ENCODE measurements at places on chromosomes 5 and 9. TPM values are rescaled to one million over a fixed set of nuclear protein-coding genes. Genes with fewer than 3 reads are reported as not detected.

- DNase-seq, result no peak
Observed at GRCh38 chr5:10932426-10932825, 171.4 kb upstream of the DAP start.

DNA sequence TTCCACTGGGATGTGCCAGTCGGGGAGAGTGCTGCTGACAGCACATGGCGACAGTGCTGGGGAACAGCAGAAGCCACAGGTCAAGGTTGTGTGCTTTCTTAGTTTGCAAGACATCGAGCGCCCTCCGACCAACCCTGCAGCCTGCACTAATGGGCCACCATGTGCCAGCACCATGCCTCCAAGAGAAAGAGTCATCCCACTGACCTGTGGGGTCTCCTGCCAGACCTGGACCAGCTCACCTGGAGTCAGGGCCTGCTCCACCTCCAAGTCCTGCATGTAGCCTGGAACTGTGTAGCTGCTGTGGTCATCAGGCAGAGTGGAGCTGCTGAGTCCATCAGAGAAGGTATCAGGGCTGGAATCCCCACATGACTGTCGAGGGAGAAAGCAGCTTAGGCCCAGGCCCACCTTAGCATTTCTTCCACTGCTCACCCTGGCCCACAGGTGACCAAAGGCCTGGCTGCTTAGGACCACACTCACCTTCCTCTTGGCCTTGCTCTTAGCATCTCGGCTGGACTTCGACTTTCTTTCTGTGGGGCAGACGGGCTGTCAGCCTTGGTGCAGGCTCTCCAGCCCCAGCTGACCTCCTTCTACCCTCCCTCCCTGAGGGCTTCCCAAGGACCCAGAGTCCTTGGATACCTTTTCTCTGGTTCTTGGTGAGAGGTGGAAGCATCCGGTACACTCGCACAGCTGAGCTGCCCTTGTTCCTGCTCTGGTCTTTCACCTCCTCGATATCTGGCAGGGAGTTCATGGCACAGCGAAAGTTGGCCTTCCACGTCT, 4.1 kb downstream of the IRF1 start:
- no peak for DNase-seq

- peak; percentile 99 for DNase-seq
Observed at GRCh38 chr5:61301341-61302199, 30.5 kb upstream of the ZSWIM6 start.

DNA sequence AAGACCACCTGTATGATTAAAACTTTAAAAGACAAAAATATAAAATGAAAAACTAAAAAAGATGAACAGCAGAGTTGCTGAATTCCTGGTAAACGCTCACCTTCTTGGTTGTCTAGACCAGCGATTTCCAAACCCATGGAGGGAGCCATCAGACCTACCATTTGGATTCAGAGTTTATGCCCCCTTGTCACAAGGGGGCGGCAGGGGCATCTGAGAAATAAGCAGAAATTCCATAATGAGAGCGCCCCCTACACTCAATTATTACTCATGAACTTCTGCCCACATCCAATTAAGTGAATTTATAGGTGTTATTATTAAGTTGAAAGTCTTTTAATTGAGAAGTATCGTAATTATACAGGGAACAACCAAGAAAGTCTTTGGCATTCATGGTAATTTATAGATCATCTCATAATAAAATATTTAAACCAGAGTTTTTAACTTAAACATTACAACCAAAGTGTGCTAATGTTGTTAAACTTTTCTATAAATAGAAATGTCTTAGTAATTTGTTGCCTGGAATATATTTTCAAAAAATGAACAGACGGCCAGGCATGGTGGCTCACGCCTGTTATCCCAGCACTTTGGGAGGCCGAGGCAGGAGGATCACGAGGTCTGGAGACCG, 35.2 kb upstream of the SPATA31C2 start:
- DNase-seq, result peak; percentile 82

DNA sequence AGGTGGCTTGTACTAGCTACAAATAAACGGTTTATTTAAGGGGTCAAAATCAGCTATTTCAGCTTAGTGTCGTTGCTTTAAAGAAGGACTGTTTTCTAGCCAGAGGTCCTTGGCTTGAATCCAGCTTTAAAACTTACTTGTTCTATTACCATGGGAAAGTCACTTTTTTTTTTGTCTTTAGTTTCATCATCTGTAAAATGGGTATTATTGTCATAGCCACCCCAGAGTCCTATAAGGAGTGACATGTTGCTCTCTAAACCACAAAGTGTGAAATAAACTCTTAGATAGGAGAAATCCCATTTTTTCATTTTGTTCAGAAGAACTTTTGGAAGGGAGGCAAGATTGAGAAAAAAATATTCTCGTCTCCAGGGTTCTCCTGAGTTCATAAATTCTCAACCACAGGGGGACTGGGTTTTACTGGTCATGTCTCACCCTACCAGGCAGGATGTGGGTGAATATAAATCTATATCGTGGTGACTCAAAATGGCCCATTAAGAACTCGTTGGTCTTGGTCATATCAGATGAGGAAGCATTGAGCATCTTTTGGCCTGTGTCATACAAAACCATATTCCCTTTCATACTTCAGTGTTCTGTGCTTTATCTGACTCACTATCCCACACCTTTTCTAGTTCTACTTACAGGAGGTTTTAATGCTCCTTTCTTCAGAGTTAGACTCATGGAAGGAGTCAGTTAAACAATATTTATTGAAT, 202.7 kb upstream of the NR3C1 start:
- peak; percentile 83 for DNase-seq

GRCh38 chr5:92885950-92886349, 695.1 kb downstream of the NR2F1-AS1 start:
- DNase-seq, result no peak

DNA sequence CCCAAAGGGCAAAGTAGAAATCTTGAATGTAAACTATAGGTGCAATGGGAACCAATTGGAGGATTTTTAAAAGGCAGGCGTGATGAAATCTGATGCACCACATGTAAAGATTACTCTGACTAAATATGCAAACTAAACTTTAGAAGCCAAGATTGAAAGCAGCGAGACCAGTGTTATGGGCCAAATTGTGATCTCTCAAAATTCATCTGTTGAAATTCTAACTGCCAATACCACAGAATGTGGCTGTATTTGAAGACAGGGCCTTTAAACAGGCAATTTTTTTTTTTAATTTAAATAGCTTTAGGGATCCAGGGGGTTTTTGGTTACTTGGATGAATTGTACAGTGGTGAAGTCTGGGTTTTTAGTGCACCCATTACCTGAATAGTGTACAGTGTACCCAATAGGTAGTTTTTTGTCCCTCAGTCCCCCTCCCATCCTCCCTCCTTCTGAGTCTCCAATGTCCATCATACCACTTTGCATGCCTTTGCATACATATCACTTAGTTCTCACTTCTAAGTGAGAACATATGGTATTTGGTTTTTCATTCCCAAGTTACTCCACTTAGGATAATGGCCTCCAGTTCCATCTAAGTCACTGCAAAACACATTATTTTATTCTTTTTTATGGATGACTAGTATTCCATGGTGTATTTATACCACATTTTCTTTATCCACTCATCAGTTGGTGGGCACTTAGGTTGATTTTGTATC, 69.7 kb downstream of the DRD1 start:
- DNase-seq, result no peak

GRCh38 chr9:89642789-89643188, 38.0 kb downstream of the GADD45G start:
- DNase-seq, result peak; percentile 58

- no peak for DNase-seq
Observed at GRCh38 chr9:107983762-107984161, 494.2 kb upstream of the KLF4 start.

- DNase-seq, result no peak
Observed at GRCh38 chr9:103992938-103993579, 101.0 kb upstream of the SMC2 start.

DNA sequence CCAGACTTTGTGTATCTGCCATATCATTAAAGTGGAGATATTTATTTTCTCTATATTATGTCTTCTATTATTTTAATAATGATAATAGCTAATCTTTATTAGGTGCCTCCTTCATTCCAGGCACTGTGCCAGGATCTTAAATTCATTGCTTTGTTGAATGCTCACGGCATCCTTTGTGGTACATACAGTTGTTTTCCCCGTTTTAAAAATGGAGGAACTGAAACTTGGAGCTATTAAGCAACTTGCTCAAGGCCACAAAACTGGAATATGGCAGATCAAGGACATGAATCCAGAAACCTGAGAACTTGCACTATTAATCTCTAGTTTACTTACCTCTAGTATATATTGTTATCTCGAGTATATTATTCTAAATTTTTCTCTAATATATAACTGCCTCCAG, 41.5 kb upstream of the PPP3R2 start:
- no peak for DNase-seq

GRCh38 chr9:30244877-30245276, 2139.6 kb upstream of the ACO1 start:
- no peak for DNase-seq

DNA sequence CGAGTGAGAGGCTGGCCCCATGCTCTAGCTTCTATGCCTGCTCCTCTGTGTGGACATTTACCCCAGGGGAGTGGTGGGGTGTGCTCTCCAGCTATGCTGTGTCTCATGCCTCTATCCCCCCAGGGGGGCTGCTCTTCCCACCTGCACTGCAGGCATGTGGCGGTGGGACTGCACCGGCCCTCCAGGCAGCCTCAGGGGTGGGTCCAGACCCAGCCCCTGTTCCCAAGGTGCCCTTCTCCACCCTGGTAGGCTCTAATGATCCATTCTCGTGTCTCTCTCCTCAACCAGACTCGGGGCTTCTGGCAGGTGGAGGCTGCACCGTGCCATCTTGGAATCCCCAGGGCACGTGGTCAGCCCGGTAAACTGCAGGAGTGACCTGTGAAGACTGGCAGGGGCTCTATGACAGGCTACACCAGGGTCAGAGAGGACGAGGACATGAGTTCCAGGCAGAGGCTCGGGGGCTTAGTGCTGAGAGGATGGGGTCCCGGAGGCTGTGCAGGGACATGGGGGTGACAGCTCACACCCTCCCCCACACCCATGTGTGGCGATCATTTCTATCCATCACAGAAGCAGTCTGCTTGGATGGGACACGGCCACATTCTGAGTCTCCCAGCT, 22.7 kb upstream of the COL5A1 start:
- no peak for DNase-seq

- DNase-seq, result no peak
Observed at GRCh38 chr5:78639791-78640190, 8.8 kb downstream of the LHFPL2 start.

GRCh38 chr9:33946779-33947535, 101.7 kb downstream of the UBAP2 start:
- peak; percentile 96 for DNase-seq

Gene MRPS30
- total RNA-seq, result 58.5 TPM

Gene ZSWIM6
- total RNA-seq, result 5.3 TPM

Gene AMBP
- total RNA-seq, result 0.10 TPM

Gene HINT1
- total RNA-seq, result 271 TPM

Gene MOCS2
- total RNA-seq, result 94.5 TPM

Gene ZNF346
- total RNA-seq, result 22.8 TPM

All from M059J (cell line).